ENCODE measurements at places on chromosomes 4 and X.

DNA sequence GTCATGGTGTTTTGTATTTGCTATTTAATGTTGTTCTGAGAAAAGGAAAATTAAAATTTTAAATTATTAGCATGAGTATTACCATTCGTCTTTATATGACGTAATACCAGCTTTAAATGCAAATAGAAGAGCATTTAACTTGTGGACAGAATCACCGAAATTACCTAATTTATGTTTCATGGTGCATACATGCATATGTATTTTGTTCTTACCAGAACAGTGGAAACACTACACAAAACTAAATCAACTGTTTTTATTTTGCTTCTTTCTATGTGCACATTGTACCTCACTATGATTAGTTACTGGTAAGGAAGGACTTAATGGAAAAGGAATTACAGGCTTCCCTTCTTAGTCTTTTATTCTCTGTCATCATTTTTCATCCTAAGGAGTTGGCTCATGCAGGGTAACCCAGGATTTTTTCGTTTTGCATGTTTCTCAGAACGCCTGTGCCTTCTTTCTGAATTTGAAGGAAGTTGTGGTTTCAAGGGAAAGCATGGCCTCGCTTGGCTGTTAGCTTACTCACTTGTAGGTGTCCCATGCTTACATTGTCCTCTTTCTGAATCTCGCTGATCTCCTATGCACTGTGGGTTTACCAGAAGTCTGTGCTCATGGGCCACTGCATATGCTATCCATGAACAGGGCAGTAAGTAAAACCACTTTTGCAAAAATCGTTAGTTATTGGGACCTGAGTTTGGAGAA is 300.0 kb upstream of the PUDP start:
- no peak for DNase-seq

DNA sequence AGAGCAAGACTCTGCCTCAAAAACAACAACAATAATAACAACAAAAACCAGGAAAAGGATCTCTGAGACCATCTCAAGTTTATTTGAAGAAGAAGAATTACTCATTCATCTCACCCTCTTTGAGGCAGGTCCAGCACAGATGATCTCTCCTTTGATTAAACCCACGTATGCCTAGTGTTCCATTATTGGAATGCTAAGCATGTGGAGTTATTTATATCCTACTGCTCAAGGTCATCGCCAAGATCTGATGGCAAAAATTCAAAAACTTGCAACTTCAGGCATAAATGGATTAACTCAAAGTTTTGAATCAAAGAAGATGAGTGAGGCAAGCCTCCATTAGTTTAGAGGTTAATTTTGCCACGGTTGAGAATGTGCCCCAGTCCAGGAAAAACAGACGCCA is 184.2 kb downstream of the DHRSX start:
- no peak for DNase-seq

- no peak for DNase-seq
Measured at GRCh38 chr4:66266035-66266434, 595.7 kb upstream of the EPHA5 start.

DNA sequence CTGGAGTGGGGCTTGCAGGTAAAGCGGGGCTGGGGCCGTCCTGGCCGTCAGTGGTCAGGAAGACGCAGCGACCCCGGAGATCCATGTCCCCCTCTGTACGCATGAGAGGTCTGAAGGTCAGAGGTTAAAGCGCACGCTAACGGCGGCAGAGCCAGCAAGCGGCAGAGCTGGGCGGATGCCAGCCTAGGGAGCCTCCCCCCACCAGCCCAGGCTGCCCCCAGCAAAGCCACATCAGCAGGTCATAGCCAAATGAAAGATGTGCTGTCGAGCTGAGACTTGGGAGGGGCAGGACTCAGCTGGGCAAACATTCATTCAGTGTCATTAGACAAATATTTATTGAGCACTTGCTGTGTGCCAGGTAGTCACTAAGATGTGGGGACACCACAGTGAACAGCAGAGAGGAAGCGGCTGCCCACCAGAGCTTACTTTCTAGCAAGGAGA is 593 bp upstream of the JAKMIP1 start:
- DNase-seq: no peak

- no peak for DNase-seq
Measured at GRCh38 chrX:125444659-125445058, 125.0 kb downstream of the TEX13C start.

DNA sequence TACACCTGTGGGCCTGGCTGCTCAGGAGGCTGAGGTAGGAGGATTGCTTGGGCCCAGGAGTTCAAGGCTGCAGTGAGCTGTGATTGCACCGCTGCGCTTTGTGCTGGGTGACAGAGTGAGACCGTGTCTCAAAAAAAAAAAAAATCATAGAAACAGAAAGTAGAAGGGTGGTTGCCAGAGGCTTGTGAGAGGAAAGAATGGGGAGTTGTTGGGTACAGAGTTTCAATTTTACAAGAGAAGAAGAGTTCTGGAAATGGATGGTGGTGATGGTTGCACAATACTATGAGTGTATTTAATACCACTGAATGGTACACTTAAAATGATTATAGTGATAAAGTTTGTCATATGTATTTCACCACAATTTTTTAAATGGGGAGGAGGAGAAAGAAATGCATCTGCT is 10.2 kb upstream of the GLOD5 start:
- DNase-seq: no peak

GRCh38 chrX:152245213-152245612 is 106.8 kb upstream of the MAGEA10 start:
- DNase-seq: no peak

GRCh38 chr4:18578307-18578706 is 556.8 kb upstream of the LCORL start:
- DNase-seq: no peak

All from head of caudate nucleus (tissue), 42 donors.